Cerebellar nuclear complex (tissue), 1 donor: ENCODE measurements at places on chromosomes 7 and 10.

DNA sequence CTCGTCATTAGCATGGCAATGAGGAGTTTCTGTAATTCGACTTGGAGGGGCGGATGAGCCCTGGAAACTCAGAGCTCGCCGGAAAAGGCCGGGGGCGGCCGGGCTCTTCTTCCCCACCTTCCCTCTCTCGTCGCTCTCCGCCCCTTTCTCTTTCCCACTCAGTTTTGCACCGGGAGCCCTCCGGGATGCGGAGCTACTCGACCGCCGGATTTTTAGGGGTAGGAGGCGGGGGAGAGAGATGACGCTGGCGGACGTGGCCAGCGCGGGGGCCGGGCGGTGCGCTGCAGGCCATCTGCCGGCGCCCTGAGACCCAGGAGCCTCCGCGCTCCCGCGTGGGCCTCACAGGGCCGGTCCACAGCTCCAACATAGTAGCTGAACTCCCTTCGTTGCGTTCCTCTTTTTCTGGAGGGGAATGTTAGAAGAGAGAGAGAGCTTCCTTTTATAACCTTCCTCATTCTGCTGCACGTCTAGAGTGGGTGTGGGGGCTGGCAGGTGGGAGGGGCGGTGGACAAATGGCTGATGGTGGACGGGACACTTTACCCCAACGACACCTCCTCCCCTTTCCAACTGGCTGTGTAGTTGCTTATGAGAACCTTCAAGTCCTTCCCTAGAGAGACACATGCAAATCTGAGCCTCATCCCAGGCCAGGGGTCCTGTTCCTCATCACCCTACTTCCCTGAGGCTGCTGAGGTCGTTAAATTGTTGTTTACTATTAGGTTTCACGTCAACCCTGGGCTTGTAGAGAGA, 1.1 kb upstream of the HOXA1 start:
- no peak for DNase-seq

DNA sequence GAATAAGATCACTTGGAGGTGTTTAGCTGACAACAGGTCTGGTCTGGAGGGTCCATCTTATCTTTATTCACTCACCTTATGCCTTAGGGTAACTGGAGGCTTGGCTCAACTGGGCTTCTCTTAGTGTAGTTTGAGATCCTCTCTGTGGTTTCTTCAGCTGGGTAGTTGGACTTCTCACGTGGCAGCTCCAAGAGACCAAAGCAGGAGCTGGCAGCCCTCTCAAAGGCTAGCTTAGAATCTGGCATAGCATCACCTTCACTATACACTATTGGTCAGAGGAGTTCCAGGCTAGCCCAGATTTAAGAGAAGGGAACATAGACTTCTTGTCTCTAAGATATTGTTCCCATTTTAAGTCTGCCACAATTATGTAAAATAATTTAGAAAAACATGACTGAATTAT, 16.4 kb downstream of the ADK start:
- no peak for DNase-seq

DNA sequence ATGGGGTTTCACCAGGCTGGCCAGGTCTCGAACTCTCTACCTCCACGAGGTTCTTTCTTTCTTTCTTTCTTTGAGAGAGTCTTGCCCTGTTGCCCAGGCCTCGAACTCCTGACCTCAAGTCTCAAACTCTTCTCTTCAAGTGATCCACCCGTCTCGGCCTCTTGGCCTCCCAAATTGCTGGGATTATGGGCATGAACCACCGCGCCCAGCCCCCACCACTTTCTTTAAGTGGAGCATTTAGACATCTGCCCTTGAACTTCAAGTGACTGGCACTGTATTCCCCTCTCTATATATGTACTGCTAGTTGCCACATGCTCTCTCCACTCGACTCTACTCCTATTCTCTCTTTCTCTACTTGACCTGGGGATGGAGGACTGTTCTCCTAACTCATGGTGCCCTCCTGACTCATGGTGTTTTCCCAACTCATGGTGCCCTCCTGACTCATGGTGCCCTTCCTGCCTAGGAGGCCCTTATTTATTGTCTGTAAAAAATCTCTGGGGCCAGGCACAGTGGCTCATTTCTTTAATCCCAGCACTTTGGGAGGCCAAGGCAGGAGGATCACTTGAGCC, 19.3 kb upstream of the ACHE start:
- DNase-seq, result no peak

DNA sequence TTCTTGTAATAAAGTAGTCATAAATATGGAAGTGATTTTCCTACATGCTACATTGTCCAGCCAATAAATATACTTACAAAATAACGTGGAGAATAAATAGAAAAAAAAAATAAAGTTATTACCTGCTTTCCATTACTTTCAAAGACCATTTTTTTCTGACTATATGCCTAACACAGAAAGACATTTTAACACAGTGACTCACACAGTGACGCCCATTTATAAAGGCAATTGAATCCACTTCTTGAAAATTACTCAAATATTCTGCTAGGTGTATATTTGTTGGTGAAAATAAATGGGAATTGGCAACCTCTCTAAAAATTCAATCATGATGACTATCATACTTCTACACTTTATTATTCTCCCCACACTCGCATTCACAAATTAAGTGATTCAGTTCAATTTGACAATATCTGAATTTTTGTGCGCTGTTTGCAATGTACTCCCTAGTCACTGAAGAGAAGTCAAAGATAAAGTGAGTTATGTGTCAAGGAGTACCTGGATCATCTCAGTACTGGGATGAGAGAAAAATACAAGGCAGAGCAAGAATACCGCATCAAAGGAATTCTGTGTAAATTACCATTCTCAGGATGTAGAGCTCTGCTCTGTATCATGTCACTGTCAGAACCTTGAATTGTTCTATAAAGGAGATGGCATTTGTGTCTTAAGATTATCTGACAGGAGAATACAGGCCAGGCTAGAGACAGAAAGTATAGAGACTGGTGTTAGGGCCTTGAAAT, 642.7 kb downstream of the IPMK start:
- DNase-seq, result no peak

- no peak for DNase-seq
Measured at GRCh38 chr7:93799750-93800357, 90.7 kb downstream of the TFPI2 start.

DNA sequence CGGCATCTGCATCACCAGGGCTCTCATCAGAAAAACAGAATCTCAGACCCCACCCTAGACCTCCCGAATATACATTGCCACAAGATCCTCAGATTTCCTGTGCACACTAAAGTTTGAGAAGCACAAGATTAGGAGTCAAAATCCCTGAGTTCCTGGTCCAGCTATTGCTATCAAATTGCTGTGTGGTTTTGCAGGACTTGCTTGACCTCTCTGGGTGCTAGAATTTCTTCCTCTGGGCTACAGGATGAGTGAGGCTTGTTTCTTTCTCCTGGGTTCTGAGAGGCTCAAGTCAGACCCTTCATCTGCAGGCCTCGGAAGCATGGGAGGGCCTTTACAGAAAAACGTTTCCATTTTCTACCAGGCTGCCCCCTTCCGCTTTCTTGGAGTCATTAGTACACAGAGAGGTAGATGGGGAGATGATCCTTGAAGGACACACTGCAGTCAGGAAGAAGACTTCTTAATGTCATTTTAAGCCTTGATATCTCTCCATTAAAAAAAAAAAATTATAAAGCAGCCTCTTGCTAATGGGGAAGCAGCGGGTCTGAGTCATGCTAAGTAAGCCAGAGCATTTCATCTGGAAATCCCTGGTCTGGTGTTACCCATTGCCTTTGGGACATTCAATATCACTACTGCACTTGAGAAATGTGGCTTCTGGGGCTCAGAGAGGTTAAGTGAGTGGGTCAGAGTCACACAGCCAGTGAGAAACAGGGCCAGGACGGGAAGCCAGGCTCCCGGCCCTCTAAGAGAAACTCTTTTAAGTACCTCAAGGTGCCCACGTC, 173.5 kb downstream of the KCNMA1 start:
- DNase-seq, result no peak

DNA sequence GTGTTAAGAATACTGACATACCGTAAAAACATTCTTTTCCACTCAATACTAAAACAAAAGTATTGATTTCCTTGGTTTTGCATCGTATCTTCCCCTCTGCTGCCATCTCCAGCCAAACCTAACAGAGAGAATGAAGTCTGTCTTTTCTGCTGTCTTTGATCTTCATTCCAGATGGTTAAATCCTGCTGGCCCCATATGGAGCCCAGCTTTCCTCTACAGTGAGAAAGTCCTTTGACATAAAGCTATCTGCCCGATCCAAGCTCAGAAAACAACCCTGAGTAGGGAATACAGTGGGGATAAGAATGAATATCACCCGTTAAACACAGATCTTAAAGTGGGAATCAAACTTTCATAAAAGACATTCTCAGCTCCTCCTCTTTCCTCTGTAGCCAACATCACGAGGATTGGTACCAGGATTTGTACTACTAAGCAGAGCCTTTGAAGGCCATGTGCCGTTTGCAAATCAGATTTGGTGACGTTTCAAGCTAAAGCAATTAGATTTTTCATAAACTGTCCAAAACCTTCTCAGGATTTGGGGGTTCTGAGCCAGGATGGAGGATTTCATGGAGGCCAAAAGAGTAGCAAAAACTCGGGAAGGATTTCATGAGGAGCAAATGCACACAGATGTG, 30.8 kb upstream of the GPAM start:
- no peak for DNase-seq

DNA sequence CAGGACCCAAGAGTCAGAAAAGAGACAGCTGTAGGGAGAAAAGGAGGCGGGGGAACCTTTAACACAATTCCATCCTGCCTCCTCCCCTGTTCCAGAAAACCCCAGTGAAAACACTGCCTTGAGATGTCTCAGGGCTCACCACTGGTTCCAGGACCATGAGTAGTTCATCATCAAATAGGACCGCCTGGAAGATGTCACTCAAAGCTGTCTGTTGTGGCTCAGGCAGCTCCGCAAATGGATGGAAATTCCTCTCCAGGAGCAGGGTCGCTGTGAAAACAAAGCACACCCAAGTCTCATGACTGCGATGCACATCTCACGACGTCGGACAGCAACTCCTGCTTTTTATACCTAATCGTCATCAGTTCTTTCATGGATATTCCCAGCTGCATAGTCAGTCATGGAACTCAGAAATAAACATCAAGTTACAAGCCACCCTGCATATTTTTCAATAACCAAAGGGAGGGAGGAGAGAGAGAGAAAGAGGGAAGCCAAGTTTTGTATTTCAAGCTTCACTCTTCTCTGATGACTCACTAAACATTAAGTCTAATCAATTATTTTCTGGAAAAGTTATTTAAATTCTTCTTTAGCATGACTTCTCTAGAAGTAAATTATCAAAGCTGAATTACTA, 49.2 kb downstream of the GSDME start:
- no peak for DNase-seq

DNA sequence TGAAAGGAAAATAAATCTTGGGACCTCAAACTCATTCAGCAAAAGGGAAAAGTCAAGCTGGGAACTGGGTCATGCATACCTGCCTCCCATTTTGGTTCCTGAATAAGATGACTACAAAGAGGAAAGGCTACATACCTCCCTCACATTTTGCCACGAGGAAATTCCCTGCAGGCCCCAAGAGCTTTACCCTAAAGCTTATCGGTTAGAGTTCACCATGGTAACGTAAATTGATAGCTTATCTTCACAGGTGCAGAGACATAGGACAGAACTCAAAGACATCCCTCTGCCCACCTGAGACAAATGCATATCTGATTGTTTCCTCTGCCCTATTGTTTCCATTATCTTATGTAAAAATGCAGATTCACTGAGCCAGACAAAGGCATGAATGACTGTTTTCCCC, 31.5 kb upstream of the GRB10 start:
- no peak for DNase-seq

DNA sequence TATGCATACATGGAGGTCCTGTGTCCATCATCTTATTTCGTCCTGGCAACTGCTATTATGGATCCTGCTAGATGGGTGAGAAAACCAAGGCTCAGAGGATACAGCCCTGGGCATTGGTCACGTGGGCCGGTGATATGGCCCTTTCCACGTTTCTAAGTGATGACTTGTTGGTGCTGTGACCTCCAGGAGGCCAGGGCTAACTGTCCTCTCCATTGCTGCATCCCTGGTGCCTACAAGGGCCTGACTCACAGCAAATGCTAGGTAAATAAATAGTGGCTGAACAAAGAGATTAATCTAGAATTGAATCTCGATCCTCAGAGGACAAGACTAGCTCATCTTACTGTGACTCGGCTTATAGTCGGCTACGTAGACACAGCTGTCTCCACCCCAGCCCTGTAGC, 78.6 kb downstream of the FAM53B start:
- DNase-seq, result no peak

GRCh38 chr7:70694971-70695794, 436.8 kb upstream of the GALNT17 start:
- no peak for DNase-seq

- no peak for DNase-seq
Measured at GRCh38 chr7:91543646-91544045, 279.4 kb downstream of the FZD1 start.

DNA sequence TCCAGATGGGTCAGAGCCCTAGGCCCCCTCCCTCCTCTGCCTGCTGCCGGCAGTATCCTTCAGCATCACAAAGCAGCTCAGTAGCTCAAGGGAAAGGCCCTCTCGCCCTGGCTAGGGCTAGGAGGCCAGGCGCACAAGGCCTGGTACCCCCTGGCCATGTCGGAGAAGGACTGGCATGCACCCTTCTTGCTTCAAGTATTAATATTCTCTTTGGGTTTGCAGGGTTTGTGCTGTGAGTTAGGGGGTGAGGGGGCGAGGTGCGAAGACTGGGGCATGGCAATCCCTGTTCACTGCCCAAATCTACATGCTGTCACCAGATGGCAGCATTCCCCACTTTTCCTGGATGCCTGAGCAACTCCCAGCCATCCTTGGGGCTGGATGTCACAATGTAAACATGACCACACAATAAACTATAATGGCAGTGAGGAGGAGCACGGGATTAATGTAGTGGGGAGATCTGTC, 105.2 kb downstream of the NEURL1 start:
- DNase-seq, result no peak

- DNase-seq, result no peak
Measured at GRCh38 chr7:158077934-158078910, 509.4 kb downstream of the PTPRN2 start.

GRCh38 chr7:75649462-75649861, 89.3 kb downstream of the HIP1 start:
- no peak for DNase-seq

DNA sequence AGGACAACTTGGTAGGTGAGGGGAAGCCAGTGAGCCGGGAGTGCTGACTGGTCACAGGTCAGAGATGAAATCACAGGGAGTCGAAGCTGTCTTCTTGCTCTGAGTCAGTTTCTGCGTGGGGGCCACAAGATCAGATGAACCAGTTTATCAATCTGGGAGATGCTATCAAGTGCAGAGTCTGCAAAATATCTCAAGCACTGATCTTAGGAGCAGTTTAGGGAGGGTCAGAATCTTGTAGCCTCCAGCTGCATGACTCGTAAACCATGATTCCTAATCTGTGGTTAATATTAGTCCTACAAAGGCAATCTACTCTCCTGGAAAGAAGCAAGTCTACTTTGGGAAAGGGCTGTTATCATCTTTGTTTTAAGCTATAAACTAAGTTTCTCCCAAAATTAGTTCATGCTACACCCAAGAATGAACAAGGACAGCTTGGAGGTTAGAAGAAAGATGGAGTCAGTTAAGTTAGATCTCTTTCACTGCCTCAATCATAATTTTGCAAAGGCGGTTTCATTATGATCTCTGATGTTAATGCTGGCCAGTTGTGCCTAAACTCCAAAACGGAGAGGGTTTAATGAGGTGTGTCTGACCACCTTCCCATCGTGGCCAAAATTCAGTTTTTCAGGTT, 8.4 kb upstream of the LMOD2 start:
- no peak for DNase-seq

GRCh38 chr10:88489107-88489506, 94.0 kb downstream of the RNLS start:
- DNase-seq, result no peak
